ENCODE measurements at places on chromosomes 4 and X.

GRCh38 chrX:47080915-47081236, 2.6 kb downstream of the RGN start:
- no peak for DNase-seq

GRCh38 chrX:3518870-3519269, 172.4 kb upstream of the MXRA5 start:
- peak; percentile 5 for DNase-seq

GRCh38 chr4:19497705-19498104, 754.0 kb upstream of the SLIT2 start:
- no peak for DNase-seq

DNA sequence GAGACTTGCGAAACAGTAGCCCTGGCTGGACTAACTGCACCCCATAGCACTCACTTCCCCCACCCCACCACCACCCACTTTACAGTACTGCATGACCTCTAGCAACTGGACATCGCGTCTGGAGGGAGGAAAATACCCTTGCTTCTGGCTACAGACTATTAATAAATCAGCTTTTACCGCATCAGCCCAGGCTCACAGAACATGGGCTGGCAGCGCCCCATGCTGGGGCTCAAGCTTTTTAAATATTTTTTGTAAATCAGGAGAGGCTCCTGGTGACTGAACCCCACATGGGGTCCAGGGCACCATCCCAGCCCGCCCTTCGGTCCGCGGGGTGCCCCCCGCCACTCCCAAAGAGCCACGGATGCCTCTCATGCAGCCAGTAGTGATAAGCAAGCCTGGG, 2.7 kb downstream of the HS6ST2 start:
- no peak for DNase-seq

- no peak for DNase-seq
Observed at GRCh38 chr4:111136438-111136837, 513.6 kb upstream of the PITX2 start.

- DNase-seq: no peak
Observed at GRCh38 chr4:189837471-189837870, 103.2 kb upstream of the FRG1 start.

DNA sequence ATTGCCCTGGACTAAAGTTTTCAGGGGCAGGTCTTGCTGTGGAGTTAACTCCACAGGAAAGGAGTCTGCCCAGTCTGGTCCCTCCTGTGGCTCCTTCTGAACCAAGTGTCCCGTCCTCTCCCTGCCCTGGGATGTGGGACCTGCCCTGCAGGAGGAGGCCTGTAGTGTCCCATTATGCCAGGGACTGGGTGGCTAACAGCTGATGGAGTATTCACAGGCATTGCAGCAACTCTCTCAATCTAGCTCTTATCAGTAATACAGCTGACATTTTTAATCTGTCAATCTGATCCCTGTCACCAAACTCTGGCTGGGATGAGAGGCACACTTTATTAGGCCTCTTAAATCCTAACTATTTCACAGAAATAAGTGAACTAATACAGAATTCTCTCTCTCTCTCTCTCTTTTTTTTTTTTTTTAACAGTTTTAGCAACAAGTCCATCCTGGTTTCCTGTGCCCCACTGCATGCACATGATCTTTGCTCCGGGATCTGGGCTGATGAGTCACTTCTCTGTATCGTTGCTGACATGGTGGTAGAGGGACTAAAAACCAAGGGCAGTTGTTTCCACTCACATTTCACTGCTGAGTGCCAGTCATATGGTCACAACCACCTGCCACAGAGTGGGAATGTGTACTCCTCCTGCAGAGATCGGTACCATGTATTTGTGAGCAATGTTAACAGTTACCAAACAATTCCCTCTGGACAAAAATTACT, 39.1 kb downstream of the HAND2 start:
- no peak for DNase-seq

DNA sequence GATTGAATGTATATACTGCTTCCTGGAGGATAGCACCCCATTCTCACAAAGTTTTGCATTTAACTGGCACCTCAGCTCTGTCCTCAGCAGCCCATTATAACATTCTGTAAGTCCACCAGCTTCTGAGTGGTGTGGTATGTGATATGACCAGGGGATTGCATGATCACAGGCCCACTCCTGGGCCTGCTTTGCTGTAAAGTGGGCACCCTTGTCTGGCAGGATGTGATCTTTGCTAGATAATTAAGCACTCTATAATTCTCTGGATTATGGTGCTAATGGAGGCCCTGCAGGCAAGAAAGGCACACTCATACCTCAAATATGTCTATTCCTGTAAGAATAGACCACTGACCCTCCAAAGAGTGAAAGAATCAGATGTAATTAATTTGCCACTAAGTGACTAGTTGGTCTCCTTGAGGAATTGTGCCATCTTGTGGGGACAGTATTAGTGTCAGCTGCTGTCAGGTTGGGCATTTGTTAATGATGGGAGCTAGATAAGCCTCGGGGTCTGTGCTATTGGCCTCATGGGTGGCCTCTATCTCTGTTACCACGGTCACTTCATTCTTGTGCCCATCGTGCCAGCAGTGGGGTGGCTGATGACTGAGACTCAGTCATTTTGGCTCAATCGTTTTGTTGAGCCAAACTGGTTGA, 2.2 kb upstream of the CFI start:
- no peak for DNase-seq

- DNase-seq: no peak
Observed at GRCh38 chr4:103478734-103479133, 241.1 kb downstream of the TACR3 start.

GRCh38 chr4:107780665-107781064, 44.1 kb upstream of the SGMS2 start:
- DNase-seq: peak; percentile 39

DNA sequence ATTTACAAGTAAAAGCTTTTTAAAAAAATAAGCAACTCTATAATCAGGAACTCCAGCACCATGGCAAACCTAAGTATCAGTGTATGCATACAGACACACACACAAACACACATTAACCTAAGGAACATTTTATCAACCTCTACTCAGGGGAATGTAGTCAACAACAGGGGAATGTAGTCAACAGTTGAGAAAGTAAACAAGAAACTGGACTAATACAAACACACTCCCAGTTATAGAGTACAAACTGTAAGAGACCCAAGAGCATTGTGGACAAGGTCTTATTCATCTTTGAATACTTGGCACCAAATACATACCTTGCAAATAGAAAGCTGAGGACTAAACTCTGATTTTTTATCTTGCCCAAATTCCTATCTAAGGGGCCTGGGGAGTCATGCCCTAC, 36.2 kb downstream of the PAPSS1 start:
- DNase-seq: no peak

- DNase-seq: no peak
Observed at GRCh38 chr4:32219306-32220075, 1499.3 kb downstream of the PCDH7 start.

DNA sequence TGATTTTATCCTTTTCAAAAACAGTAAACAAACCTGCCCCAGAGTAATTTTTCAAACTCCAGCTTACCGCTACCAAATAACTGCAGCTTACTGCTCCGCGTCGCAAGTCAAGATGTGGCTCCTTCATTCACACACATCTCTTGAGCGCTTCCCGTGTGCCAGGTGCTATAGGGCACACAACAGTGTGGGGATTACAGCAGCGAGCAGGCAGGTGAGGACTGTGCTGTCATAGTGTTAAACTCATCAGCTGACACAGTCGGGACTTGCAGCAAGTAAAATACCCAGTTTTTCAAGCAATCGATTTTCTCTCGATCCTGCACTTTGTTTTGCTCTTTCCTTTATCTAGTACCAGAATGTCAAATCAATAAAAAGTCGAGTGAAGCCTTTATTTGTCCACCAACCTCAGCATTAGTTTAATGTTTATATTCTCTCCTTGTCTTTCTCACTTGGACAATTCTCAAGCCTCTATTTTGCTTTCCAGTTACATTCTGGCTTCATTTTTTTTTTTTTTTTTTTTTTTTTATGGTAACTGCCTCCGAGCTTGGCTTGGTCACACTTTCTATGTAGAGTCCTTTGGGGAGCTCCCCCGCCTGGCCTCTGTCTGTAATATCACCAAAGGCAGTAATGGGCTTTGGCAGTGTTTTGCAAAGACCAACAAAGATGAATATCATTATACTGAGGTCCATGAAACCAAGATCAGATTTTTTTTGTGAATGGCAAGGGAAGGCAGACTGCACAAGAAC, 8.3 kb upstream of the ASB5 start:
- DNase-seq: peak; percentile 56

- no peak for DNase-seq
Observed at GRCh38 chr4:102139932-102140331, 205.3 kb downstream of the SLC39A8 start.
